MCF 10A (cell line): ENCODE measurements at places on chromosomes 1 and 21. TPM values are rescaled to one million over a fixed set of nuclear protein-coding genes. Genes with fewer than 3 reads are reported as not detected.
A peak's percentile ranks its signal among the peaks of the same experiment; 100 is the strongest.

FOXD3 gene
- not detected in 2 replicates for total RNA-seq

TSPEAR gene
- not detected in 2 replicates for total RNA-seq

TMEM51 gene
- 6.4 TPM in 2 replicates for total RNA-seq

RCAN1 gene
- total RNA-seq, result 11.9 and 18.4 TPM in 2 replicates

FBXO2 gene
- total RNA-seq, result 3.3 and 5.3 TPM in 2 replicates

CYP4A11 gene
- total RNA-seq, result not detected in 2 replicates

DNA sequence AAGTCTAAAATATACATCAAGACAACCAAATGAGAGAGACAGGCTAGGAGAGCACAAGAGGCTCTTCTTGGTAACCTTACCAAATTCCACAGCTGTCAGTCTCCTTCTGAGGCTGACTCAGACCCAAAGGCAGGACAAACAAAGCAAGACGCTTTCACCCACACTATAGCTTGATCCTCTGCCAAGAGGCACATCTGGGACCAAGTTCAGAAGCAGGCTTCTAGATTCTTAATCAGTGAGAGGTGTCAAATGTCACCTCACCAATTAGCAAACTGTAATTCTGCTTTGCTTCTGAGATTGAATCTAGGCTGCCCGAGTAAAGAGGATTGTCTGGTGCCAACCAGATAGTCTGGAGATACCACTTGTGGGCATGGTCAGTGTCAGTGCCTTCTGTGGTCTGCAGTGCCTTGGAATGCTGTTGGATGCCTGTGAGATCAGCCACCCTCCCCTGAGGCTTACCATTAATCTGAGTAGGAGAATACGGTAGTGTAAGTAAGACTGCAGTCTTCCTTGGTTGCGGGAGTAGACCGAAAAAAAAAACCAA is 151.0 kb downstream of the FMN2 start:
- peaks cover 28% of the 10 kb centered on the region for H3K4me1 ChIP-seq
- peak overlapping the region; percentile 0 for H3K27ac ChIP-seq
- no peaks in the 10 kb centered on the region for H3K36me3 ChIP-seq
- no peaks in the 10 kb centered on the region for H3K27me3 ChIP-seq
- peak; percentile 96 for DNase-seq

DNA sequence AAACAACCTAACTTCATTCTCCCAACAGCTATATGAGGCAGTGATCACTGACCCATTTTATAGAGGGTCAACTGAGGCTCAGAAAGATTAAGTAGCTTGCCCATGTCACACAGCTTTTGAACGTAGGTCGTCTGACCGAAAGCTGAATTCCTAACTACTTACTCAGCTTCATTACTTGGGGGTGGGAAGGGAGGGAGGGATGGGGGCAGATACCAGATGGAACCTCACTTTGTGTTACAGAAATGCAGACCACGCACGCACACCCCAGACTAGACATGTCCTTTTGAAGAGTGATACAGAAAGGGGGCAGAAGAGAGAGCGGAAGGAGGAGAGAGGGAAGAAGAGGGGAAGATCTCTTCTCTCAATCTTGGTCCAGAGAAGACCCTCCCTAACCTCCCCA is 2.3 kb downstream of the ADGRB2 start:
- peaks cover 15% of the 10 kb centered on the region for H3K4me1 ChIP-seq
- no peak for DNase-seq
- no peak overlapping the region for H3K27ac ChIP-seq
- H3K36me3 ChIP-seq, result no peaks in the 10 kb centered on the region
- no peaks in the 10 kb centered on the region for H3K27me3 ChIP-seq

DNA sequence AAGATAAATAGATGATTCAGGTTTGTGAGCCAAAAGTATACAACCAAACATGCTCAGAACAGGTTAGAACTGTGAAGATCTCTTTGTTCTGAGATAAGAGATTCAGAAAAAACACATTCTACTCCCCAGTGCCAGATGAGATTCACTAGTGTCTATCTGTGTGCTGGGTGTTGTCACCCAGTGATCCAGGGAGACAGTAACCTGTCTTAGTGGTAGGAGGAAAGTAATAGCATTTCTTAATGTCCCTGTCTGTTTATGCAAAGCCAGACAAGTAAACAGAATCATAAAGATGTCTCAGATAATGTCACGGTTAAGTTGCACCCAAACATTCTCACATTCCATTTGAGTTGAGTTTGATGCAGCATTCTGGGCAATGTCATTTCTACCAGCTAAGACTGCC is 18.9 kb upstream of the NKAIN1 start:
- no peak overlapping the region for H3K27ac ChIP-seq
- DNase-seq, result no peak
- no peak overlapping the region for H3K4me3 ChIP-seq
- peaks cover 60% of the 10 kb centered on the region for H3K36me3 ChIP-seq
- H3K27me3 ChIP-seq, result no peaks in the 10 kb centered on the region

GRCh38 chr1:27523337-27524020 is 33.5 kb upstream of the WASF2 start:
- no peak overlapping the region for H3K27ac ChIP-seq
- no peaks in the 10 kb centered on the region for H3K27me3 ChIP-seq

GRCh38 chr1:29264773-29265389 is 28.6 kb downstream of the PTPRU start:
- no peaks in the 10 kb centered on the region for H3K27me3 ChIP-seq
- peak; percentile 40 for DNase-seq
- no peaks in the 10 kb centered on the region for H3K4me1 ChIP-seq
- peaks cover 19% of the 10 kb centered on the region for H3K36me3 ChIP-seq

- no peaks in the 10 kb centered on the region for H3K27me3 ChIP-seq
- no peak for DNase-seq
- H3K27ac ChIP-seq, result no peak overlapping the region
- H3K4me1 ChIP-seq, result peaks cover 22% of the 10 kb centered on the region
- H3K4me3 ChIP-seq, result no peak overlapping the region
- H3K36me3 ChIP-seq, result peaks cover 98% of the 10 kb centered on the region
Measured at GRCh38 chr1:151565502-151566189, 25.5 kb downstream of the TUFT1 start.

- H3K36me3 ChIP-seq, result no peaks in the 10 kb centered on the region
- peaks cover 13% of the 10 kb centered on the region for H3K4me1 ChIP-seq
- no peaks in the 10 kb centered on the region for H3K27me3 ChIP-seq
- no peak for DNase-seq
- peak overlapping the region; percentile 66 for H3K4me3 ChIP-seq
- H3K27ac ChIP-seq, result no peak overlapping the region
Measured at GRCh38 chr1:247110627-247111258, 6.6 kb upstream of the ZNF669 start.
